MG63 (cell line): ENCODE measurements at places on chromosomes 6 and 20. TPM values are rescaled to one million over a fixed set of nuclear protein-coding genes. Genes with fewer than 3 reads are reported as not detected.
A peak's percentile ranks its signal among the peaks of the same experiment; 100 is the strongest.

DNA sequence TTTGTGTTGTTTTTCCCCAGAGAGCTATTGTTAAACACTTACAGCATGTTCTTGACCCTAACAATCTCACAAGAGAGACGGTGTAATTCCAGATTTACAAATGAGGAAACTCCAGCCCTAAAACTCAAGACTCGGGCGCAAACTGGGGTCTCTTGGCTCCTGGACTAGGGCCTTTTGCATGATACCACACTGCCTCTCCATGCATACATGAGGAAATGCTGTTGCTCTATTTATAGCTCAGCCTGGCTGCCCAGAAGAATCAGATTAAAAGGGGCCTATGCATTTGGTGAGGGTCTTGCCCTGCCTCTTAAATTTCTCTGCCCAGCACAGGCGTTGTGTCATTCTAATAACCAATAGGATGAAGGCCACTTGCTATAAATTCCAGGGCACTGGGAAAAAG, 30.5 kb upstream of the SNRPB2 start:
- DNase-seq, result no peak

GRCh38 chr6:68760941-68761676, 126.0 kb downstream of the ADGRB3 start:
- no peak for DNase-seq

DNA sequence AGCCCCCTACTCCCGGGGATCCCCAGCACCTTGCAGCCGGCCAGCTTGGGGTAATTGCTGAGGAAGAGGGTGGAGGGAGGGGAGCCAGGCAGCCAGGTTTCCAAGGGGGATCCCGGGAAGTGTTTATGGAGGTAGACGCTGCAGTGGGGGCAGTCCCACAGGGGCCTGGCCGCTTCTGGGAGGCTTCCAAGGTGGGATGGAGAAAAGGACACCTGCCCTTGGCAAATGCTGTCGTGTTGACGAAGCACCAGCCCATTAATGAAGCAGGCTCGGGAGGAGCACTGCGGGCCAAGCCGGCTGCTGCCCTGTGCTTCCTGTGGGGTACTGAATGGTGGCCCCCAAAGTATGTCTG, 82.4 kb downstream of the TMEM242 start:
- DNase-seq, result no peak

DNA sequence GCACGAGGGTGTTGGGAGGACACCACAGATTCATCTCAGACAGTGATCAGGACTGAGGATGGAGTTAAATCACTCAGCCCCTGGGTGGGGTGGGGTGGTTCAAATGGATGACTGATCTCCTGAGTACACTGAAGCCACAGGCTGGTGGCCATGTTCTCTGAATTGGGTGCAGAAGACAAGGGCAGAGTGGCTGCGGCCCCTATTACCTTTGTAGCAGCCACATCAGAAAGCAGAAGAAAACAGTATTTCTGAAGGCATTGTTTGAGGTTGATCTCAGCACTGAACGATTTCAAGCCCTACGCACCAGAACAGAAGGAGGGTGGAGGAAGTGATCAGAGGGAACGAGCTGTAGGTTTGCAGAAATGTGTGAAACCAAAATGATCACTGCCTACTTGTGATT, 71.6 kb downstream of the SH3BGRL2 start:
- no peak for DNase-seq

DNA sequence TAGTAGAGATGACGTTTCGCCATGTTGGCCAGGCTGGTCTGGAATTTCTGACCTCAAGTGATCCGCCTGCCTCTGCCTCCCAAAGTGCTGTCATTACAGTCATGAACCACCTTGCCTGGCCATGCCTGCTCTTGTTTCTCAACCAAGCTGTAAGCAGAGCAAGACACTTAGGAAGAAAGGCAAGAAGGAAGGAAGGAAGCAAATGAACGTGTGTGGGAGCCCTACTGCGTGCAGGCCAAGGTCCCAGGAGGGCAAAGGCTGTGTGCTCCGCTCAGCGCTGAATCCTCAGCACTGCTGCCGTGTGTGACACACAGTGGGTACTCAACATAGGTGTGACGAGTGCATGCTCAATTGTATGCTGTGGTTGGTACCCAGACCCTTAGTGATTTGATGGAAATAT, 47.4 kb downstream of the SULF2 start:
- no peak for DNase-seq

- DNase-seq, result no peak
These were observed 30.8 kb downstream of the SF3B5 start for GRCh38 chr6:144064402-144065212.

DNA sequence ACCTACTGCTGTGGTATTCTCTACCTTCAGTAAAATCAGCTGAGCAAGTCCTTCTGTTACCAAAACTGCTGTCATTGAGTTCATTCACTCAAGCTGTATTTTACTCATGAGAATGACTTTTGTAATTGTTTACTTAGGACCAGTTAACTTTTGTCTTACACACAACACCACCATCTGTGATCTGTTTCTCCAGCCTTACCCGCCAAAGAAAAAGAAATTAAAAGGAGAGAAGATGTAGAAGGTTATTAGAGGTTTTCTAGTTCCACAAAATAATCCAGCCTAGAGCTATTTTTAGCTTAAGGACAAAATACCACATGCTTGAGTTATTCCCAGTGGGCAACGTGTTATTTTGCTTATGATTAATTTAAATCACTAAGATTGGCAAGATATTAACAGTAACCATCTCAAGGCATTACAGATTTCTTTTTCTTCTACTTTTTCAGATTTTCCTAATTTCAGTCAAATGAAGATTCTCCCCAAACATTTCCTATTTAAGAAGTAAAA, 38.2 kb downstream of the FAM8A1 start:
- DNase-seq, result no peak

GRCh38 chr6:107550241-107550840, 60.4 kb downstream of the SOBP start:
- no peak for DNase-seq

DNA sequence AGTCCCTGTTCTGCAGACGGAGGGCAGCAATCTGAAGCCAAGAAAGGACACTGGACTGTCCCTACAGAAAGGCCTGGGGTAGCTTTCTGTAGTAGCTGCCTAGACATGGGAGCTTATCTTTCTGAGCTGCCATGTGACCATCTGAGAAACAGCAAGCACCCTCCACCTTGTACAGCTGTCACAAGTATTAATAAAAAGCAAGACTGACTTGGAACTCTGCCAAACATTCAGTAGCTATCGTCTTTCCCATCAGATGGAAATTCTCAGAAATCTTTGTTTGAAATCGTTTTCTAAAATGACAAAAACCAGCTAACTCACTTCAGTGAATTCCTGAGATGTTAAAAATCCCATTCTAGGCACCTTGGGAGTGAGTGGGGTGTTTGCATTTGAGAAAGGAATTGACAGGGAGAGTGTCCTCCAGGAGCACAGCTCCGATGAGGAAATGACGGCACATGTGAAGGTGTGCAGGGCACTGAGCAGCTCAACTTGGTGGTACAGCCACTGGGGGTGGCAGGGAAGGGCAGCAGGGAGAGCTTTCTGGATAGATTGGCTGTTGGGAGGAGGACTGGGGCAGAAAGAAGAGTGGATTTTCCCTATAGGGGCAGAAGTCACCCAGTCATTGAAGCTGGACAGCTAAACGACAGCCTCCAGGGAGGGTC, 24.5 kb downstream of the ACSS1 start:
- no peak for DNase-seq

DNA sequence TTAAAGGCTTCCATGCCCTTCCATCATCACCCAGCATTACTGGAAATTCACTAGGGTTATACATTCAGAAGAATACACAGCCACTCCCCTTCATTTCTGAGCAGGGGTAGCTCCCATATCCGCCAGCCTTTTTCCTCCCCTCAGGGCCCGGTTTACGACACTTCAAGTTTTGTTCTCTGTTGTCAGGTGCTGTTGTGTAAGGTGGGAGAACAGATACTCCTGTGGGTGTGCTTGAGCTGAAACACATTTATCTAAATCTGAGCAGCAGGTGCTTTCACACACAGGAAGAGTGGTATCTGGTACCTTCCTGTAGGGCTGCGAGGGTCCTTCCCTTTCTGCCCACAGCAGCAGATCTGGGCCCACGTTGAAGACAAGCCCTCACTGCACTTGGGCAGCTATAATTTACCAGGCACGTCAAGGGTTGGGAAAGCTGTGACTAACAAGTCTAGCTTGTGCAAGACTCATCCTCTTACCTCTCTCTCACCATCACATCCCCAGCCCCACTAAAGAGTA, 215.8 kb upstream of the RREB1 start:
- no peak for DNase-seq

DNA sequence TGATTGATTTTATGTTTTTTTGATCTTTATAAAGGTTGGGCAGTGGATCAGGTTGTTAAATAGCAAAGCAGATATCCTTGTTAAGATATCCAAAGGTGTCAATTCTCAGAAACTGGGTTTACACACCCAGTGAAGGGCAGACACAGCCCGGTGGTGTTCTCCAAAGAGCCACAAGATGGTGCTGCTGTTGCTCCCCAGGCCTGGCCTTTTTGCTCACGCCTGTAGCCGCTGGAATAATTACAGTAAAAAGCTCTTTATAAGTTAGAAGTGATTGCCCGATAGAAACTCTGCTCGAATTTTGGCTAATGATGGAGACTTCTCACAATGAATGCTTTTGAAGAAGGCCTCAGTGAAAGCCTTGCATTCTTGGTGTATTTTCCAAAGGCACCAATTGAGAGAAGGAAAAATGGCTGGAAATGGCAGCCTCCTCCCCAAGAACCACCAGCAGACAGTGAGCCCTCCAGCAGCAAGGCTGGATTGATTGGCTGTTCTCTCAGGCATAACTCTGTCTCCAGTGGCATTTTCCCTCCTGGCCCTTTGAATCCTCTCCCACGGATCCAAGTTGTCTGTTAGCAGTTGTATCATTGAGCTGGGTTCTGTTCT, 120.5 kb upstream of the CHD6 start:
- peak; percentile 45 for DNase-seq

- no peak for DNase-seq
These were observed 239.6 kb downstream of the LRFN2 start for GRCh38 chr6:40347571-40348011.

RIMS1 gene
- total RNA-seq, result 9.6 and 17.4 TPM in 2 replicates

GTSF1L gene
- not detected in 2 replicates for total RNA-seq

VAPB gene
- total RNA-seq, result 31.1 and 34.5 TPM in 2 replicates

GABRR1 gene
- not detected in 2 replicates for total RNA-seq

NPEPL1 gene
- 44.7 and 46.2 TPM in 2 replicates for total RNA-seq

MRAP2 gene
- 3.1 and 3.5 TPM in 2 replicates for total RNA-seq

FERMT1 gene
- total RNA-seq, result 1.5 TPM in 2 replicates

LKAAEAR1 gene
- total RNA-seq, result 5.0 and 9.9 TPM in 2 replicates

SLC22A3 gene
- 0.32 TPM in 1 of 2 replicates, not detected in the other for total RNA-seq
